ENCODE measurements at places on chromosomes 11 and 22.

- no peak for DNase-seq
Measured at GRCh38 chr11:107961480-107961879, 33.2 kb downstream of the RAB39A start.

DNA sequence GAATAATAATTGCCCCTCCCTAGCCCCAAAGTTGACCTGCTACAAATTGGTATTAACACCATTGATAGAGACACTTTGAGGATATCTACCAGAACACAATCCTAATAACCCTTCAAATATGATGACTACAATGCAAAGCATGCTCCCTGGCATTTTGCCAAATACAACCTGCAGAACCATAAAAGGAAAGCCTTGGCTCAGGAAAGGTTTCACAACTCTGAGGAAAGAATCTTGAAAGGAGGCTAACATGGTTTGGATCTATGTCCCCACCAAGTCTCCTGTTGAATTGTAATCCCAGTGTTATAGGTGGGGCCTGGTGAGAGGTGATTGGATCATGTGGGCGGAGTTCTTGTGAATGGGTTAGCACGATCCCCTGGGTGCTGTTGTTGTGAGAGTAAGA is 140.4 kb upstream of the ARHGAP42 start:
- DNase-seq: no peak

DNA sequence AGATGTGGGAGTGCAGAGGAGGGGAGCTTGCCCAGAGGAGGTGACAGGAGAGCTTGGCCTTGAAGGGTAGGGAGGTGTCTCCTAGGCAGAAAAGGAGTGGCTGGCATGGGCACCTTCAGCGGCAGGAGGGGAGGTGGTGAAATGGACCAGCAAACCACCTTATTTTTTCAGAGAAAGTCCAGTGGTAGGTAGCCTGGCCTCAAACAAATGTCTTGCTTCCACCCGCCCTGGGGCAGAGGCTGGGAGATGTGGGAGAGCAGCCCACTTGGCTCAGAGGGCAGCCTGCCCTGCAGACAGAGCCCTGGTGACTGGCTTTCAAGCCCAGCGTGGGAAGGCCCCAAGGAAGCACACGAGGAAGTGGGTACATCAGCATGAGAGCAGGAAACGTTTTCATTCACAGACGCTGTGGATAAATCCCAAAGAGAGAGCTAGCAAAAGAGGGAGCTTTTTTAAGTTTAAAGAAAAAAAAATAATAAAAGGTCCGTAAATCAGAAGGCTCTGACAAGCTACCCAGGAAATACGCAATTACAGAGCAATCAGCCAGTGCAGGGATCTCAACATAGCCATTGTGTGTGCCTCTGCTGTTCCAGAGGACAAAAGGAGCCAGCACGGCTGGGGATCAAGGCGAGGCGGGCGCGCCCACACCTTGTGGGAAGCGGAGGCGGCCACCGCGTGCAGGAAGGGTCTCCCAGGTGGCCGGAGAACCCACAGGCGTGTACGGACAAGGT is 238.7 kb upstream of the PLET1 start:
- no peak for DNase-seq

DNA sequence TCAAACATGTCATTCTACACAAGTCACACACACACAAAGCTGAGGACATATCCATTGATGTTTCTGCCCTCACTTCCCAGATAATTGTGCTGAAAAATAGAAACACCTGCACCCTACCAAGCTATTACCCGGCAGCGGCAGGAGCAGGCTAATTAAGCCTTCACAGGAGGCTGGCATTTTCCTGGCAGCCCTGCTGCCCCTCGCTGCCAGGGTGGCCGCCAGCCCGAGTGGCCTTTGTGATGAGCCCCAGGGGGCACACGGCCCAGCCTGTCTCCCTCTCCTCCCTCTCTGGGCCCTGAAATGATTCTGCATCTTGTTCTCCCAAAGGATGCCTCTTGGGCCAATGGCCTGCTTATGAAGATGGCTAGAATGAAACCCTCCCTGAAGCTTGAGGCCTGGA is 76.2 kb upstream of the TP53I11 start:
- no peak for DNase-seq

- DNase-seq: no peak
Measured at GRCh38 chr11:19713196-19714021, 772 bp downstream of the NAV2 start.

GRCh38 chr22:31439808-31440207 is 40.4 kb downstream of the DRG1 start:
- DNase-seq: no peak

DNA sequence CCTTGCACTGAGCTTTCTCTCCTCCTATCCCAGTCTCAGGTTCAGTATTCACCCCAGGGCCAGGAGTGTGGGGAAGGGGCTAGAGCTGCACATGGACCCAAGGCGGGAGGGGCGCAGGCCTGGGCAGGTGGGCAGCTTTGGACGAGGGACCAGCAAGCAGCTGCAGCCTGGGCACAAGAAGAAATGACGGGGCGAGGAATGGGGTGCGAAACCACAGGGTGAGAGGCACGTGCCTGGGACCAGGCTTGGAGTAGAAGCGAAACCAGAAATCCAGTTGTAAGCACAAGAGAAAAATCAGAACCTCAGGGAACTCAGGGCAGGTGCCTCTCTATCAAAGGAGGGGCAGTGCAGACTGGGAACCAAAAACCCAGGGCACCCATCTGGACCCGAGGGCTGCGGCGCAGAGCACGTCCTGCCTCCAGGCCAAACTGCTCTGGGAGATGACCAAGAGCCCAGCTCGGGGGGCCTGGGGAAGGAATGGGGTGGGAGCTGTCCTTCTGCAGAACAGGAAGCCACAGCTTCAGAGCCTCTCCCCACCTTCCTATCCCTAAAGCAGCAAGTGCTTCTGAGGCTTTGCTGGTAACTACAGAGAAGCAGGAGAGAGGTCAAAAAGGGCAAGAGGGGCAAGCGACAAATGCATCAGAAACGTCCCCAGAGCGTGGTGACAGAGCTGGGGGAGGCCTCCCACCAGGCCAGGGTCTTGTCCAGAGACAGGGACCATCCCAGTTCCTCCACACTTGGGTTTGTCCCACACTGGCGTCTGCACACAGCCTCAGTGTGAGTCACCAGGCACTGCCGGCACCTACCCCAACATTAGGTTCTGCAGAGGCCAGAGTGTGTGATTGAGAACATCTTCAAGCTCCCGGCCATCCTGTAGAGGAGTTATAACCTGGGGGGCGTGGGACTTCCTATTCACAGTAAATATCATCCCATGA is 18.3 kb upstream of the TMPRSS4 start:
- no peak for DNase-seq

DNA sequence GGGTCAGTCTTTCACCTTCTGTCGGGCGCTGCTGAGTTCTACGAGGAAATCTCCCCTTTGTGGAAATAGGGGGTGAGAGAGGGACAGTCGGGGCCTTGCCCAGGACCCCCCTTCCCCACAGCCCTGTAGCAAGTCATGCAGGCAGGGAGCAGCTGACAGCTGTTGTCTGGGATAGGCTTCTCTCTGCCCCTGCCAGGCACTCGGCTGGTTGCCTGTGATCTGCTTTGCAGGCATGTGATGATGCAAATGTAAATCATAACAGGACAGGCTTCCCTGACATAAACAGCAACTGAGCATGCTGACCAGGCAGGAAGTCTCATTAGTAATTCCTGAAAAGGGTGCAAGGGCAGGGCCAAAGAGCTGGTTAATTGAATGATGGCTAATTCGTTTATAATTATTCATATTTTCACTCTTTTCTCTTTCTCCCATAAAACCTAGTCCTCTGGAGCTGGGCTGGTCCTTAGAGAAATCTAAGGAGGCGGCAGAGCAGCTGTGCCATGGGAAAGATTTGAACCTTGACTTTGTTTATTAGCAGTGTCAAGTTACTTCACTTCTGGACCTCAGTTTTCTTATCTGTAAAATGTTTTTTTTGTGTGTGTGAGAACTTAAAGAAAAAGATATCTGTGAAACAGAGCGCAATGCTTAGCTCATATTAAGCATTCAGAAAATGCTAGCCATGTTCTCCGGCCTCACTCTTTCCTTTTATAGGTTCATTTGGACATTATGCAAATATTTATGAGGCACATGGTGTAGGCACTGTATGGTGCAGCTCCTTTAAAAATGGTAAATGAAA is 129.7 kb downstream of the LDLRAD3 start:
- peak; percentile 40 for DNase-seq

GRCh38 chr11:85118151-85118550 is 509.0 kb downstream of the DLG2 start:
- DNase-seq: no peak

DNA sequence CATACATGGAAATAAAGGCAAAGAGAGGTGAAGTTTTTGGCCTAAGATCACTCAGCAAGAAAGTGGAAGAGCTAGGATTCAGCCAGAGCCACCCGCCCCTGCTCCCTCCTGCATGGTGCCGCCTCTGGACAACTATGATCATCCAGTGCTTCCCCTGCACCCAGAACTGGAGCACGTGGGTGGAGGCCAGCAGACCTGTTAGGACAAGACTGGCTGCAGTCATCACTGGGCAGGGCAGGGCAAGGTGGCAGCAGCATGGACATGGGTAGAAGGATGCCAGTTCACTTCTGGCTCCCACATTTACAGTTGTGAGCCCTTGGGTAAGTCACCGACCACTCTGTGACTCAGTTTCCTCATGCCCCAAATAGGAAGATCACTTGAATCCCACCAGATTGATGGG is 131.0 kb downstream of the FBXO7 start:
- no peak for DNase-seq

DNA sequence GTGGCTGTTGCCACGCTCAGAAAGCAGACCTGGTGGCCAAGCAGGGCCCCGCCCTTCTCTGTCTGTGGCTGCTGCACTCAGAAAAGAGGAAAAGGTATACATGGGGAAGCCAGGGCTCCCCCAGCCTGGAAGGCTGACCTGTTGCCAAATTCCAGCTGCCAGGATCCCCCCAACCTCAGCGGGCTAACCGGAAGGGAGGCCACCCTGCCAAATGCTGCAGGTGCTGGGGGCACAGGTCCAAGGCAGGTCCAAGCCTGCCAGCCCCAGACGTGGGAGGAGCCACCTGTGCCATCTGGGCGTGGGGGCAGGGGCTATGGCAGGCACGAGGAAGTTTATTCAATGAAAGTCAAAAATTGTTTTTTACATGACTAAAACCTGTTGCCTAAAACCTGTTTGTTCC is 2.6 kb downstream of the NPTXR start:
- no peak for DNase-seq

GRCh38 chr11:129719037-129719436 is 96.6 kb upstream of the TMEM45B start:
- no peak for DNase-seq

DNA sequence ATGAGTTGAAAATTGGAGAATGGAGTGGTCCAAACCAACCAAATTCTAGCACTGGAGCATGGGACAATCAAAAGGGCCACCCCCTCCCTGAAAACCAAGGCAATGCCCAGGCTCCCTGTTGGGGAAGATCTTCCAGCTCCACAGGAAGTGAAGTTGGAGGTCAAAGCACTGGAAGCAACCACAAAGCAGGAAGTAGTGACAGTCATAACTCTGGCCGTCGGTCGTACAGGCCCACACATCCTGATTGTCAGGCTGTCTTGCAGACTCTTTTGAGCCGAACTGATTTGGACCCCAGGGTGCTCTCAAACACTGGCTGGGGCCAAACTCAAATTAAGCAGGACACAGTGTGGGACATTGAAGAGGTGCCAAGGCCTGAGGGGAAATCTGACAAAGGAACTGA is 80.5 kb upstream of the ADSL start:
- no peak for DNase-seq

DNA sequence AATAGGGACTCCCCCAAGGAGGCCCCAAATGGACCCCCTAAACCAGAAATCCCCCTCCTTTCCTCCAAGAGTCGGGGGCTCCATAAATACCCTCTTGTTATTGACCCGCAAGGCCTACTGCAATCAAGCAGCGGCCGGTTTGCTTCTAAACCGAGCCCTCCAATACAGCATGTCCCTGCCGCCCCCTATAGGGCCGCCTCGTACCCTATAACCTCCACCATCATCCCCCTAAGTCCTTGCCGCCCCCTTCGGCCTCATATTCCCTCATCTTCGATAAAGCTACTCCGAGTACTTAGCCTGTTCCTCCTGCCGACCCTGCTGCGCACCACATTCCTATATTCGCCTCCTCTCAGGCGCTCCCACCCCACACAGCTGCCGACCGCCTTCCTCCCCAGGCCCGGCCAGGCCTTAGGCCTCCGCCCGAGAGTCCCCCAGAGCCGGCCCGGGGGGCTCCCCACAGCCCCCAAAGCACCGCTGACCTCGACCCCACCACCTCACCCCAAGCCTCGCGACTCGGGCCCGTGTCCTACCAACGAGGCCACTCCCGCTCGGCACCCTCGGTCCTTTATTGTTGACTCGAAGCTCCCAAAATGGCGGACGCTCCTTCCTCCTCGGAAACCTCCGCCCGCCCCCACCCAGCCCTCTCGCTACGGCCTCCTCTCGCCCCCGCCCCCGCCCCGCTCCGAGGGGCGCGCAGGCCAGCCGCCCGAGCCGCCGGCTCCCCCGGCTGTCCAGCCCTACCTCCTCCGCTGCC is 430 bp downstream of the DDX6 start:
- no peak for DNase-seq

GRCh38 chr11:115134926-115135325 is 369.3 kb downstream of the CADM1 start:
- DNase-seq: no peak

DNA sequence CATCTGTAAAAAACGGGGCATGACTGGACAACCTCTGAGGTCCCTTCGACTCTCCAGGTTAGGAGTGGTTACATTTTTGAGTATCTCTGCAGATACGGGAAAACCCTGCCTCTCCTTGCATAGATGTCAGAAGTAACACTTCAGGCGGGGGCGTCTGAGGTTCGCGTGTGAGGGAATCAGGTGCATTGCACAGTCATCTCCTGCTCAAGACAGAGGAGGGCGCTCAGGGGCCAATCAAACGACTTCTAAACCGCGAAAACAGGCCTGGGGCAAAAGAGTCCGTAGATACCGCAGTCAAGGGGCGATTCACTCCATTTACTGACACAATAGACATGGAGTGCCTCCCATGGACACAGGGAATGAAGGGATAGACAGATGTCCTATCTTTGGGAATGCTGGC is 31.7 kb downstream of the KIRREL3 start:
- DNase-seq: no peak

DNA sequence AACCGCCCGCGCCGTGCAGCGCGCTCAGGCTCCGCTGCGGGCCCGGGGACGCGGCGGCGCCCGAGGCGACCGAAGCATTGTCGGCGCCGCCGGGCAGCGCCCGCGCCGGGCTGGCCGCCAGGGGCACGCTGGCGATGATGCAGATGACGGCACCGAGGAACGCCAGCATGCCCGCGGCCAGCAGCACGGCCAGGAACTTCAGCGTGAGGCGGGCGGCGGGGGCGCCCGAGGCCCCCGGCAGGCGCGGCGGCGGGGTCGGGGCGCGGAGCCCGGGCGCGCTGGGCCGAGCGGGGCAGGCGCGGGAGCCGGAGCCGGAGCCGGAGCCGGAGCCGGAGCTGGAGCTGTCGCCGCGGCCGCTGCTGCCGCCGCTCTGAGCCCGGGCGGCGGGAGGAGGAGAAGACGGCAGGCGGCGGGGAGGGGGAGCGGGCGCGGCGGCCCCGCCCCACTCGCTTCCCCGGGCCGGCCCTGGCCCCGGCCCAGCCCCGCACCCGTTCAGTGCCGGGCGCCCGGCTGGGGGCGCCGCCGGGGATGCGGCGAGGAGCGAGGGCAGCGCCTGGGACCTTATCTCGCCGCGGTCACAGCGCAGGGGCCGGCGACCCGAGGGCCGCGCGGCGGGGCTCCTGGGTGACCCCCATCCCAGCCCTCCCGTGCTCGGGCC is at the start of gene NPTXR:
TSS of gene NPTXR (minus strand) at position 372 of the 658 bp plus-strand sequence.
- no peak for DNase-seq

Data from AG04449 (cell line).